BJ (cell line): ENCODE measurements at places on chromosomes 7 and 10.

GRCh38 chr10:130763491-130763890, 548.0 kb downstream of the TCERG1L start:
- DNase-seq, result no peak

GRCh38 chr7:2718296-2718965, 30.4 kb downstream of the AMZ1 start:
- no peak for DNase-seq

- peak; percentile 92 for DNase-seq
These were observed at the start of gene GPNMB for GRCh38 chr7:23246555-23246954. Gene GPNMB (plus strand): TSS chr7:23246775. CDS start chr7:23246858, 83 bp downstream.

DNA sequence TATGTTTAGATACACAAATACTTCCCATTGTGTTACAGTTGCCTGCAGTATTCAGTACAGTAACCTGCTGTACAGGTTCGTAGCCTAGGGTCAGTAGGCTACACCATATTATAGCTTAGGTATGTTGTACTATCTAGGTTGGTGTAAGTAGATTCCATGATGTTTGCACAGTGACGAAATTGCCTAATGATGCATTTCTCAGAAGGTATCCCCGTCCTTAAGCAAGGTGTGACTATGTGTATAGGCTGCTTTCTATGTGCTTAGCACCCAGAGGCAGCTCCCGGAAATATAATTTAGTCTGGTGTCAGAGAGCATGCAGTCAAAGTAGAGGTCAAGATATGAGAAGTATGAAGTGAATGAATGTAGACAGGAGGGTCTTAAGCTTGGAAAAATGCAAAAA, 9.8 kb downstream of the MAPK8 start:
- no peak for DNase-seq

- DNase-seq, result no peak
These were observed 44.5 kb downstream of the MKI67 start for GRCh38 chr10:128081720-128082119.

DNA sequence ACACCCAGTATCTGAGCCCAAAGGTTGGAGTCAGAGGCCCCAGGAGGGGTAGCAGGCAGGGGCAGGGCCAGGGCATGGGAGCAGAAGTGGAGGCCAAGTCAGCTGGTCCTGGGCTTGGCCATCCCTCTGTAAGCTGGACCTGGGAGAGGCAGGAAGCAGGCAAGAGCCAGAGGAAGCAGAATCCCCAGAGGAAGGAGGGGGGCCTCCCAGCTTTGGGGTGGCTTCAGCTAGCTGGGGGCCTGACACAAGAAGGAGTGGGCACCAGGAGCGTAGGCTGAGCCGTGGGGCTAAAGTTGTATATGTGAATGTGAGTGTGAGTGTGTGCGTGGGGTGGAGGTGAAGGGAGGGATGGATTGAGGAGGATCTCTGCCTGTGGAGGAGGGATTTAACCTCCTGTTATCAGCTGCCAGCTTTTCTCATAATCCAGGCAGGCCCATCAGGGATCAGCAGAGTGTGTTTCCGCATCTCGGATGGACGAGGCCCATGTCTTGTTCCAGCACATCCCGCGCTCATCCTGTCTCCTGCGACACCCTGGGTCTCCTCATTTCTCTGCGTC, 54.0 kb downstream of the NEURL1 start:
- DNase-seq, result no peak

GRCh38 chr10:35910234-35910633, 268.1 kb upstream of the FZD8 start:
- DNase-seq, result peak; percentile 50

DNA sequence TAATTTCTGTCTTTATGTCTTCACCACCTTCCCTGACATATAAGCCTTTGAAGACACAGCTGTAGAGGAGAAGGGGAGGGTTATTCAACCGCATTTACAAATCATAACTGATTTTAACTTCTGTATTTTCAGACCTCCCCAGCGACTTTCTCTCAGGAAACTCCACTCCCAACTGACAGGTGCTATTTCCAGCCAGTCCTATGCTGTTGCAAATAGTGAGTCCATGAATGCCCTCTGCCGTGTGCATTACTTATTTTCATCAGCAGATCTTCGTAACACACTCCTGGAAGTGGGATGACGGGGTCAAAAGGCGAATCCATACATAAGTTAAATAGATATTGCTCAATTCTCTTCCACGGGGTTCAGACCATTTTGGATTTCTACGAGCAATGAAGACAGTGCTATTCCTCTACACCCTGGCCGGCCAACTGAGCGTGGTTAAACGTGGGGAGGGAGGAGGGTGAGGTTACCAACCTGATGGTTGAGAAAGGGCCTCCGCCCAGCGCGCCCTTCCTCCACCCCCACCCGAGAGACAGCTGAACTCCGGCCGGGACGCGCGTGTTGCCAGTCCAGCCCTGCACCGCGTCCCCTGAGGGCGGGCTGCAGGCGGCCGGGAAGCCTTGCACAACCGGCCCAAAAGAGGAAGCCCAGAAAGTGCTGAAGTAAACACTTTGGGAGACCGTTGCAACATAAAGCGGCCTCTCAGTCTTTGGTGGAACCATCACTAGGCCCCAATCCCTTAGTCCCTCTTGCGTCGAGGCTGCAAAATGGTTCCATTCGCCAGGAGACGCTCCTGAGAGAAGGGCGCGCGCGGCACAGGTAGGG, at the start of gene APBB1IP:
TSS of gene APBB1IP (plus strand) at position 705 of the 825 bp plus-strand sequence. CDS start 53,986 bp downstream, outside the sequence.
- DNase-seq, result no peak

GRCh38 chr7:140673774-140674155, 1.0 kb downstream of the ADCK2 start:
- no peak for DNase-seq
